AG20443 (cell line): ENCODE measurements at places on chromosomes 7 and 10.

DNA sequence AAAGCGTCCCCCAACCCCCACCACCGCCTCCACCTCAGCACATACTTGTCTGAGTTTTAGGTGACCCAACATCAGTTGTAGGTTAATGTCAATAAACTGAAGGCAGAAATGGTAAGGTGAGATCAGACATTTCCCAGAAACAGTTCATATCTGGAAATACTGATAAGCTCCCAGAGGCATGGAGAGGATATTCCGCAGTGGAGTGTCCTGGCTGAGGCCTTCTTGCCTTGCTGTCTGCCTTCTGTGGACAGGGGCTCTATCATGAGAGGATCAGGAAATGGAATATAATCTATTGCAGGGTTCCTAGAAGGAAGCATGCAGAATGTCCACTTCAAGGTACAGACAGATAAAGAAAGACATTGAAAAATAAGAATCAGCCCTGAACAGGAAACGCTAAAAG lies 473.3 kb upstream of the MKI67 start:
- no peak for DNase-seq

- DNase-seq = no peak
Observed at GRCh38 chr10:32199714-32200394, 143.6 kb upstream of the KIF5B start.

GRCh38 chr7:96116173-96116572 lies 205.7 kb downstream of the SLC25A13 start:
- DNase-seq = no peak

DNA sequence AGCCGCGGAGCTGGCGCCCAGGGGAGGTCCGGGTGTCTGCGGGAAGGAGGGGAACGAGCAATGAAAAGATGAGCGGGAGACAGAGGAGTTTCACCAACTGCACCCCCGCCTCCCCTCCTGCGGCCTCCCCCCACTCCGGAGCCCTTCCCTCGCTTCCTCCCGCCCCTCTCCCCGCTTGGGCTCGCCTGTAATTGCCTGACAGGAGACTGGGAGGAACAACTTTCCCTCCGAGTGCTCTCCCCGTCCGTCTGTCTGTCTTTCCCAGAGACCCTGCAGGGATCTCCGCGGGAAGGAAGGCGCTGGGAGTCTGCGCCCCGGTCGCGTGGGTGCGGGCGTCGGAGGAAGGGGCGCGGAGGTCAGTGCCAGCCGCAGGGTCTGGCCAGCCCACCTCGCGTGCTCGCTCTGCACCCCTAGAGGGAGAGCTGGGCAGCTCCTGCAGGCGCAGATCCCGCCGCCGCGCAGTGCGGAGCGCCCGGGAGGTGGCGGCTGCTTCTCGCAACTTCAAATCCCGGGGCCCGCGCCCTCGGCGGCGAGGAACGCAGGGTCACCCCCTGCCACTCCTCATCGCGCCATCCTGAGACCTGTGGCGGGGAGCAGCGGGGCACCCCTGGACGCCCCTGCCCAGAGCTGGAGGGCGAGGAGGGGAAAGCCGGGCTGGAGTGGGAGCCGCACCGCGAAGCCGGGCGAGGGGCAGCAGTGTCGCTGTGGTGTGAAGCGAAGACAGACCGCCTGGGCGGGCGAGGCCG lies 511 bp upstream of the NRP1 start:
- peak; percentile 83 for DNase-seq
